T-helper 2 cell treated with Interferon-gamma antibody and Interleukin-4, amounts not matched to agents 5 μg/mL and 100 μg/mL, for 36 hours (primary cell): ENCODE measurements at places on chromosomes 2 and 18.
A peak's percentile ranks its signal among the peaks of the same experiment; 100 is the strongest.

DNA sequence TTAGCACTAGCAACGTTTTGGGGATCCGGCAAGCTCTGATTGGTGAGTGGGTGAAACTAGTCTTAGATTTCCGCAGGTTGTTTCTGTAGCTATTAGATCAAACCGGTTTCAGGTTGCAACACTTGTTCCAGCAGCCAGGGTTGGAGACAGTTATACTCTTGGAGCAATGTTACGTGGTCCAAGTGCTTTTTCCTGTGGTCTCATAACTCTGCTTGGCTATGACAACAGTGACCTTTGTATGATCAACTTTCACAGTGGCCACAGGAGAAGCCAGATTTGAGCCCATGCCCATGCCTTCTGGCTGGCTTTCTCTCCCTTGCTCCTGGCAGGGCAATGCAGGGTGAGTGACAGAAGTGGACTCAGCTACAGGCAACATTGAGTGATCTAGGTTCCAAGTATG lies 84.5 kb upstream of the TAF1B start:
- no peak overlapping the region for H3K4me3 ChIP-seq
- no peak for DNase-seq
- H3K36me3 ChIP-seq: no peaks in the 10 kb centered on the region
- H3K4me1 ChIP-seq: peaks cover 36% of the 10 kb centered on the region
- H3K27ac ChIP-seq: no peak overlapping the region

DNA sequence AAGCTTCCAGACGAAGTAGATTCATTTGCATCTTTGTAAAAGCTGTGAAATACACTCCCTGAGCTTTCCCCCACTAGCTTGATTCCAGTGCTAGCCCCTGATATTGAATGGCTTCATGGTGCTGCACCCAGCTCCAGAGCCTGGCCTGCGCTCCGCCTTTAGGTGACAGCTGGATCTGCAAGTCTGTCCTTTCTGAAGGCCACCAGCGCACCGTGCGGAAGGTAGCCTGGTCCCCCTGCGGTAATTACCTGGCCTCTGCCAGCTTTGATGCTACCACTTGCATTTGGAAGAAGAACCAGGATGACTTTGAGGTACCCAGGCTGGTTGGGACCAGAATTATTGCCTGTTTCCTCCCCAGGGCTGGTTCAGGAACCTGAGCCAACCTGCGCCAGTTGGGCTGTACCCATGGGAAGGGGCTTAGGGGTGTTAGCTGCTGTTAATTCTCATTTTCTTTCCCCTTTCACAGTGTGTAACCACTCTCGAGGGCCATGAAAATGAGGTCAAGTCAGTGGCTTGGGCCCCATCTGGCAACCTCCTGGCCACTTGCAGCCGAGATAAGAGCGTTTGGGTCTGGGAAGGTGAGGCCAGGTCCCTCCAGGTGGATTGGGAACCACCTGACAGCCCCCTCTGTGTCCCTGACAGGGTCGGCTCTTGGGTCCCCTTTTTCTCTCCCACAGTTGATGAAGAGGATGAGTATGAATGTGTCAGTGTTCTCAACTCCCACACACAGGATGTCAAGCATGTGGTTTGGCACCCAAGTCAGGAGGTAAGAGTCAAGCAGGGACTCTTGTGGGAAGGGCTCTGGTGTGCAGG lies 1.3 kb downstream of the CIAO1 start:
- peaks cover 28% of the 10 kb centered on the region for H3K4me1 ChIP-seq
- peak; percentile 64 for DNase-seq
- peaks cover 45% of the 10 kb centered on the region for H3K36me3 ChIP-seq
- peak overlapping the region; percentile 87 for H3K27ac ChIP-seq
- no peaks in the 10 kb centered on the region for H3K27me3 ChIP-seq
- H3K4me3 ChIP-seq: peak overlapping the region; percentile 99

DNA sequence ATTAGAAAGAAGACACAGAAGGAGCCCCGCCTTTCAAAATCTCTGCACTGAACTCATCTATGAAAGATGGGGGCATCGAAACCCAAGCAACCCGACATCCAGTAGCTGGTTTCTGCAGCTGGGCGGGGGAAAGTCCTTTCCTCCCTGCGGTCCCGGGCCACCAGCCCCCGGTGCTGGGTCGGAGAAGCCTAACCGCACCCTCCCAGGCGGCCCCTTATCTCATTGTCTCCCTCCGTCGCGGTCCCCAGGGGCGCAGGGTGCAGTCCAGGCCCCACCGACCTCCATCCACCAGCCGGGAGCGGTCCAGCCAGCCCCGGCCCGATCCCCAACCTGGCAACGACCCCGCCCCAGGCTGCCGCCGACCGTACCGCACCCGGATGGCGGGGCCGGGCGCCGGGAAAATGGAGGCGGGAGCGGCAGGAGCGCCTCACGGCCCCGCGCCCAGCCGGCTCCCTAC lies 452 bp downstream of the RAPH1 start:
- DNase-seq: peak; percentile 39
- H3K27me3 ChIP-seq: peaks cover 62% of the 10 kb centered on the region

- no peaks in the 10 kb centered on the region for H3K36me3 ChIP-seq
- H3K27ac ChIP-seq: no peak overlapping the region
- H3K27me3 ChIP-seq: no peaks in the 10 kb centered on the region
- H3K4me3 ChIP-seq: no peak overlapping the region
- H3K4me1 ChIP-seq: no peaks in the 10 kb centered on the region
These were observed 482.6 kb downstream of the TSN start for GRCh38 chr2:122238006-122238559.

DNA sequence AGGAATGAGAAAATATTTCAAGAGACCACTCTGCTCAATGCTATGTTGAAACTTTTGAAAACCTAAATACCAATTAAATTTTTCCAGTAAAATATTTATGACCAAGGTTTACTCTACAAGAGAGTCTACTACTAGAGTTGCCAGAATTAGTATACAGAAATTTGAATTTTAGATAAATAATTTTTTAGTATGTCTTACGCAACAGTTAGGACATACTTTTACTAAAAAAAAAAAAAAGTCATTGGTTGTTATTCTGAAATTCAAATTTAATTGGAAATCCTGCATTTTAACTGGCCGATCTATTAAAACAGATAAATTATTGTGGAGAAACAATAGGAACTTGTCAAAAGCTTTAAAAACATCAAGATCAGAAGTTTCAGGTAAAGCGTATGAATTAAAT lies 49.1 kb upstream of the TMEM200C start:
- no peak for DNase-seq
- no peak overlapping the region for H3K4me3 ChIP-seq
- peaks cover 11% of the 10 kb centered on the region for H3K27me3 ChIP-seq

DNA sequence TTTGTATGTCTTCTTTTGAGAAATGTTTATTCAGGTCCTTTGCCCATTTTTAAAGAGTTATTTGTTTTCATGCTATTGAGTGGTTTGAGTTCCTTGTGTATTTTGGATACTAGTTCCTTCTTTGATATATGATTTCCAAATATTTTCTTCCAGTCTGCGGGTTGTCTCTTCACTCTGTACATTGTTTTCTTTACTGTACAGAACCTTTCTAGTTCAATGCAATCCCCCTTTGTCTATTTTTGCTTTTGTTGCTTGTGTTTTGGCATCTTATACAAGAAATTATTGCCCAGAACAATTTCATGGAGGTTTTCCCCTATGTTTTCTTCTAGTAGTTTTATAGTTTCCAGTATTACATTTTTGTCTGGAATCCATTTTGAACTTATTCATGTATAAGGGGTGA lies 62.5 kb upstream of the ACVR1C start:
- H3K27me3 ChIP-seq: no peaks in the 10 kb centered on the region
- peaks cover 1% of the 10 kb centered on the region for H3K4me1 ChIP-seq
- H3K36me3 ChIP-seq: no peaks in the 10 kb centered on the region
- H3K27ac ChIP-seq: no peak overlapping the region
- H3K4me3 ChIP-seq: no peak overlapping the region

- H3K4me3 ChIP-seq: no peak overlapping the region
- no peaks in the 10 kb centered on the region for H3K27me3 ChIP-seq
- H3K4me1 ChIP-seq: no peaks in the 10 kb centered on the region
- no peaks in the 10 kb centered on the region for H3K36me3 ChIP-seq
These were observed 108.2 kb downstream of the NEDD4L start for GRCh38 chr18:58152216-58152615.

DNA sequence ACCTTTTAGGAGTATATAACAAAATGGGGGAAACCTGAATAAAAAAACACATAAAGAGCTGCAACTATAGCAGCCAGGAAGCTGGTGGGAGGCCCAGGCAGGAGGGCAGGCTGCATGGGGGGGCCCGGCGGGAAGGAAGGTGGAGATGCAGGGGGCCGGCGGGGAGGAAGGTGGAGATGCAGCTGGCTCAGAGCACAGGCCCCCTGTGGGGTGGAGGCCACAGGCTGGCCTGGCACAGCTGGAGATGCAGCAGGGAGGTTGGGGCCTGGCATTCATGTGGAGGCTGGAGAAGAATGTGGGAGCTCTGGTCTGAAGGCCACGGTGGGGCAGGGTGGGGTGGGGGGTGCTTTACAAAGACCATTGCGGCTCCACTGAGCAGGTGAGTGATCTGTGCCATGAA lies 31.4 kb downstream of the FAM228A start:
- H3K27me3 ChIP-seq: no peaks in the 10 kb centered on the region
- no peaks in the 10 kb centered on the region for H3K4me1 ChIP-seq

DNA sequence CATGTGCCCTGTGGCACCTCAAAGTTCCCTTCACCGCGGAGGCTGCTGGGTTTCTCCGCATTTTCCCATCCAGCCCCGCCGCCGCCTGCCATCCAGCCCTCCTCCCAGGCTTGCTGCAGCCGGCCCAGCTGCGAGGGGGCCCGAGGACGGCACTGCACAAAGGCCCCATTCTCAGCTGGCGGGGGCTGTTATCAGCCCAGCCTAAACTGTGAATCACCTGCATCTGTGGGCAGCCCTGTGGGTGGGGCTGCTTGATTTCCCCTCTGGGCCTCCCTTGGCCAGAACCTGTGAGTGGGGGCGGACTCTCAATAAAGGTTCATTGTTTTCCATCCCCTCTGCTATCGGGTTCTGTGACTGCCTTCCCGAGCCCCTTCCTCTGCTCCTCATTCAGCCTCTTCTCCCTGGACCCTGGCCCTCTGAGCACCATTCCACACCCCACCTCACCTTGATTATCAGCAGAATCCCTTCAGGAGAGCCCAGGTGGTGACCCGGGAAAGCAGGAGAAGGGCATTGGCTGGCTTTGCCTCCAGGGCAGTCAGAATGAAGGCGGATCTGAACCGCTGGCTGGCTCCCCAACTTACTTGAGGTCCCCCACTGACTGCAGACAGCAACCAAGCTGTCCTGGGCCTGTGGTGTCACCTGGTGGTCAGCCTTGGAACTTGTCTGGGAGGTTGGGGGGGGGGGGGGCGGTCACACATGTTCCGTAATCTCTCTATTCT lies 204.5 kb downstream of the ZFP36L2 start:
- no peaks in the 10 kb centered on the region for H3K27me3 ChIP-seq
- H3K4me1 ChIP-seq: peaks cover 2% of the 10 kb centered on the region
- peaks cover 2% of the 10 kb centered on the region for H3K36me3 ChIP-seq
- DNase-seq: no peak
- no peak overlapping the region for H3K4me3 ChIP-seq
- no peak overlapping the region for H3K27ac ChIP-seq
